ENCODE measurements at places on chromosomes 2 and 18.

DNA sequence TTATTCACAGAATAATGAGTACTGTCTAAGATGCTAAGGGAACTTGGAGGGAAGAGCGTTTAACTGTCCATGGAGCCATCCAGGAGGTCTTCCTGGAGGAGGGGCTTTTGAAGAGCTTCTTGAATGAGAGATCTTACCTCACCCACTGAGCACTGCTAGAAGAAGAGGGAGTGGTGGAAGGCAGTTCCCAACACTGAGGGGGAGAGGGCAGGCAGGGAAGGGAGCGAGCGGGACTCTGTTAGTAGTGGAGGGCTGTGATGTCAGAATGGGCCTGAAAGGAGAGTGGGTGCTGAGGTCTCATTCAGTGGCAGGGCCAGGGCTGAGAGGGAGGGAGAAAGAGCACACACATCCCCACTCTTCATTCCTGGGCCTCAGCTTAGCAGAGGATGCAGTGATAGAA lies 65.0 kb downstream of the NCK2 start:
- no peak for DNase-seq

- no peak for DNase-seq
Measured at GRCh38 chr18:22186484-22186971, 17.1 kb downstream of the GATA6 start.

- DNase-seq = no peak
Measured at GRCh38 chr2:47250586-47251403, 95.7 kb upstream of the STPG4 start.

DNA sequence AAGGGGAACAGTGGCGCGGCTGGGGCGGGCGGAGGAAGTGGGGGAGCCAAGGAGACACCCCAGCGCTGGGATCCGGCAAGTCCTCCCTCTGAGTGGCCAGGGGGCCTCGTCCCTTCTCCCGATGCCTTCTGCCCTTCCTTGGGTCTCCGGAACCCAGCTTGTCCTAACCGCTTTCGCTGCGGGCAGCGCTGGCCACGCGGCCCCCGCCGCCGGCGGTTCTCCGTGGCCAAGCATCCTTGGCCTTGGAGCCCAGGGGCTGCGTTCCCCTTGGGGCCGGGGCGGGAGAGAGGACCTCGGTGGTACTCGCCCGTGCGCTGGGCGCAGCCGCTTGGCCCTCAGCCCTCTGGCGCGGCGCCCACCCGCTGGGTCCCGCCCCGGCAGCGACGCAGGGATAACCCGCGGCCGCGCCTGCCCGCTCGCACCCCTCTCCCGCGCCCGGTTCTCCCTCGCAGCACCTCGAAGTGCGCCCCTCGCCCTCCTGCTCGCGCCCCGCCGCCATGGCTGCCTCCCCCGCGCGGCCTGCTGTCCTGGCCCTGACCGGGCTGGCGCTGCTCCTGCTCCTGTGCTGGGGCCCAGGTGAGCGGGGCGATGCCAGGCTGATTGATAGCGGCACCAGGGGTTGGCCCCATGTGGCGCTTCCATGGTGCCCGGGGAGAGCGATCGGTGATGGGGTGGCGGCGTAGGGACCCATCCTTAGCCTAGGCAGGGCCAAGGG lies 128.7 kb downstream of the UXS1 start:
- no peak for DNase-seq

DNA sequence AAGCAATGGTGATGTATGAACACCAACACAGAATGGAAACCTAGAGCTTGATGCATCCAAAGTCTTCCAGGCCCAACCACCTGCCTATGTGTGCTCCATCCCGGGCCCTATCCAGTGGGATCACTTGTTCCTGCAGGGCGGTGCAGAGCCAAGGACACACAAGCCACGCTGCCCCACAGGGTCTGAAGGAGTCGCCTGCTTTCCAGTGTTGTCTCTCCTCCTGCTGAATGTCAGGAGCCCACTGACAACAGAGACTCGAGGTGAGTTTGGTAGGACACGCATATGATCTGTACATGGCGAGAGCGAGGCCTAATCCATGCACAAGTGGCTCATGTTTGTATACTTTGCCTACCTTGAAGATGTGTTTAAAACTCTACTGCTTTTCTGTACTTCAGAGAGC lies 70.9 kb upstream of the FHL2 start:
- DNase-seq = no peak

DNA sequence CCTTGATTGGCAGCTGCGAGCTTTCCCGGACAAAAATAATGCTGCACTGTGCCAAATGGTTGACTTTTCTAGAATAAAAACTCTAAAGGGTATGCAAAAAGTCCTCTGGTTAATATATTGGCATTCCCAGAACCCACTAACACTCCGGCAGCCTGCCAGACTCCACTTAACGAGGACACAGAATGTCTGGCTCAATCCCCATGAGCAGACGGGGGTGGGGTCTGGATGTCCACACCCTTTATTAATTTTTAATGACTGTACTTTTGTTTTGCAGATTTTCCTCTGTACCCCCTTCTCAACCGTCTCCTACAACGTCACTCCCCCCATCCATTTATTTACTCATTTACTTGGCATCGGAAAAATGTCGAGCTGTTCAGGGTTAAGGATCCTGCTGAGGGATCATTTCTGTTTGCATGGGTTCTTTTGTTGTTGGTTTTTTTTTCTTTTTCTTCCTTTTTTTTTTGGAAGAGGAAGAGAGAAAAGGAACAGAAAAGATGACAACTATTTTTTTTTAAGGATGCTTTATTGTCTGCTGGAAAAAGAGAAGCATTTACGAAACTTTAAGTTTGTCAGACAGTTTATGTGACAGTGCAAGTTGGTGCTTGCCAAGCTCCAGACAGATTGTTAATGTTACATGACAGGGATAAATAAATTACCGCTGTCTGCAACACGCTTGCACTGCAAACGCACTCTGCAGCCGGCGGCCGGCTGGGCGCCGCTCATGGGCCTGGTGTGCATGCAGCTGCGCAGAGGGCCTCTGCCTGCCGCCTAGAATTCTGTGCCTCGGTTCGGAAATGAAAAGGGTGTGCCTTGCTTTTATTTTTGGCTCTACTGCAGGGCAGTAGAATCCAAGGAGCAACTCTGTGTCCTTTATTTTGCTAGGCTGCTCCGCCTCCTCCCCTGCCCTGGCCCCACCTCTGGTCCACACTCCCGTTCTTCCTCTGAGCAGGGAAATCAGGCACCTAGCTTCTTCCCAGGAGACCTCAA lies 3.6 kb downstream of the LDLRAD4 start:
- no peak for DNase-seq

- peak; percentile 55 for DNase-seq
Measured at GRCh38 chr2:55049043-55049820, 1.0 kb downstream of the RTN4 start.

DNA sequence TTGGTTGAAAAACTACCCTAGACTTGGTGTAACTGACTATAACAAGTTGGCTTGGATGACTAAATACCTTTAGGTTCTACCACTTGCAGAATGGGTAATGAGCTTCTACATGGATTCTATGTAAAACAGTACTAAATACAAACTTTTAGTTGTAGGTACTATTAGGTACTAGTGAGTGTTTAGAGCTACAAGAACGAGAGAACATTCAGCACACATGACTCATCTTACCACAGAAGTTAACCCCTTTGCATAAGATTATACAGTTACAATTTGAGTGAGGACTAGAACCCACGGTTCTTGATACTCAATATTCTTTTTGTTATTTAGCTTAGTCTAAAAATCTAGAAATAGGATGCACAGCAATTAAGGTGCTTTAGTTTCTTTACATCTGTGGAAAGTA lies 101.7 kb upstream of the TFCP2L1 start:
- no peak for DNase-seq

- DNase-seq = no peak
Measured at GRCh38 chr18:66560094-66560493, 43.8 kb downstream of the CDH19 start.

- no peak for DNase-seq
Measured at GRCh38 chr2:10355471-10356438, 53.1 kb downstream of the HPCAL1 start.

DNA sequence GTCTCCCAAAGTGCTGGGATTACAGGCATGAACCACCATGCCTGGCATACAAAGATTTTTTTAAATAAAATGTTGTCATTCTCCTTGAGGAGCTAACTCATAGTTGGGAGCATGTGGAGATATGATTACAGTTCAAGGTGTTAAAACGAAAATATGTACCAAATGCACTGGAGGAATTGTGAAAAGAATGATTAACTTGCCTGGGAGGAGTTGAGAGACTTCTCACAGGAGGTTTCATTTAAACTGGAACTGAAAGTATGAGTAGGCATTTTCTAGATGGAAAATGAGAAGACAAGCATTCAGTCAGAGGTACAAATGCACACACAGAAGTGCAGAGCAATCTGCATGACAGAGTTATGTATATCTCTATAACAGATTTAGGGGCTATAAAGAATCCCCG lies 126.6 kb upstream of the PDE1A start:
- DNase-seq = no peak

DNA sequence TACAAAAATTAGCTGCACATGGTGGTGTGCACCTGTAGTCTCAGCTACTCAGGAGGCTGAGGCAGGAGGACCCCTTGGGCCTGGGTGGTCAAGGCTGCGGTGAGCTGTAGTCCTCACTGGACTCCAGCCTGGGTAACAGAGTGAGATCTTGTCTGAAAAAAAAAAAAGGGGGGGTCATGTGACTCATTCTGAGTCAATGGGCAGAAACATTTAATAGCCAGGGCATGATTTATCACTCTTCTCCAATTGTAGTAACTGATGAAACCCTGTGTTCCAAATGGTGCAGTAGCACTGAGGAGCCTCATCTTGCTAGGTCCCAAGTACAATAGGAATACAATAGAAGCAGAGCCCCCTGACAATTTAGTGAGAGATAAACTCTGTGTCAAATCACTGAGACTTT lies 78.9 kb upstream of the CCDC68 start:
- DNase-seq = no peak

GRCh38 chr2:85888020-85888683 lies 638 bp downstream of the ST3GAL5 start:
- DNase-seq = peak; percentile 36

DNA sequence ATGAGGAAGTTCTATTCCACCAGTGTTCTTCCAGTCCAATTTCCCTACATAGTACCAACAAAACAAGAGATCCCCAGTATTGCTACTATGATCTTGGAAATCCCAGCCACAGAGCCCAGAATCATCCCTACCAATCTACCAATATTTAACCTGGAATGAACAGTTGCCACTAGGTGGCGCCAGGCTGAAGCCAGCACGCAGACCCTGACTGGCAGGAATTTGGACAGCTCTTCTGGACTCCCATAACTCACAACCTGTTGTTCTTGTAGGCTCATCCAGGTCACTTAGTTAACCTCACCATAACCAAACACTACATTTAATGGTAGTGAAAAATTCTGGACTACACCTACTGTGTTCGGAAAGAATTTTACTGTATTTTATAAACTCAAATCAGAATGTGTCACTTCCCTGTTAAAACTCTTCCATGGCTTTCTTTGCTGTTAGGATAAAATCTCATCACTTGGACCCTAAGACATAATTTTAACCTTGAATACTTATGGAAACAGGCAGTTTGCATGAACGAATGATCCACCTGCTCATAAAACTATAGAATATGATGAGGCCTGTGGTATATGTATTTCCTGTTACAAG lies 59.8 kb upstream of the SLC38A11 start:
- peak; percentile 43 for DNase-seq

GRCh38 chr2:120669121-120669952 lies 66.3 kb upstream of the GLI2 start:
- no peak for DNase-seq

DNA sequence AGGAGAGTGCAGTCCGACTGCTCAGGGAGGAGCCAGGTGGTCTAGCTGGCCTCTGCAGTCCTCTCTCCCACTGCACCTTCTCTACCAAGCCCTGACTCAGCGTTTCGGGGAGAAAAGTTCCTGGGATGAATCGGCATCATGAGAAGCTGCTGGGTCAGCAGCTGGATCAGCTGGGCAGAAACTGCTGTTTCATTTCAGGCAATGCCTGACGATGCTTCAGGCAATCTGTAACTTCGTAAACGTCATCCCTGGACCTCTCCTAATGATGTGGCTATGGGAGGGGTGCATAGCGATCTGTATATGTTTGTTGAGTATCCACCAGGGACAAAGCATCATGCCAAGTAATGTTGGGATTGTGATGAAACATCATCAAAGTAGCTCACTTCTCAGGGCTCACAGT lies 20.7 kb downstream of the LIPG start:
- no peak for DNase-seq

GRCh38 chr2:173782681-173783080 lies 182.5 kb downstream of the SP3 start:
- DNase-seq = no peak

DNA sequence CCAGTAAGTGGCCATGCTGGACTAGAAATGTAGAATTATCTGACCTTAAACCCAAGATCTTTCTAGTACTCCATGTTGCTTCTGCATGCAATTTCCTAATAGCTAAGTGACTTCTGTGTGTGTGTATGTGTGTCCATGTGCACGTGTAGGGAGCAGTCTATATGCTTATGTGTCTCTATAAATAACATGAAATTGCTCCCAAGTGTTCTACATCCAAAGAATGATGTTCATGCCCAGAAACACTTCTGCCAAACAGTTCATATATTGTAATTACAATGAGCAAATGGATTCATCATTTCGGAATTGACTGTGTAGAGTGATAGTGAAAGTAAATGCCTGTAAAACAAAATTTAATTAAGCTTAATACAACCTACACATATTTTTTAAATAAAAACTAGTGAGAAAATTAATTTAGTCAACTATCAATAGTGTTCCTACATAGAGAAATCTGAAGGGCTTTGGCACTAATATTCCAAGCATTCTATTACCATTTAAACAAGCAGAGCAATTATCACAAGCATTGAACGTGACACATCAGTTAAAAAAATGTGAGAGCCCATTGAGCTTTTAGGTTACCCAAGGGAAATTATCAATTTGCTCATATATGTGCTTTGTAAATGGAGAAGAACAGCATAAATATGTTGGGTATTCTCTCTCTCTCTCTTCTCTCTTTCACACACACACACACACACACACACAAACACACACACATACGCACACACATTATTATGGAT lies 1067.4 kb downstream of the CNTNAP5 start:
- DNase-seq = no peak

DNA sequence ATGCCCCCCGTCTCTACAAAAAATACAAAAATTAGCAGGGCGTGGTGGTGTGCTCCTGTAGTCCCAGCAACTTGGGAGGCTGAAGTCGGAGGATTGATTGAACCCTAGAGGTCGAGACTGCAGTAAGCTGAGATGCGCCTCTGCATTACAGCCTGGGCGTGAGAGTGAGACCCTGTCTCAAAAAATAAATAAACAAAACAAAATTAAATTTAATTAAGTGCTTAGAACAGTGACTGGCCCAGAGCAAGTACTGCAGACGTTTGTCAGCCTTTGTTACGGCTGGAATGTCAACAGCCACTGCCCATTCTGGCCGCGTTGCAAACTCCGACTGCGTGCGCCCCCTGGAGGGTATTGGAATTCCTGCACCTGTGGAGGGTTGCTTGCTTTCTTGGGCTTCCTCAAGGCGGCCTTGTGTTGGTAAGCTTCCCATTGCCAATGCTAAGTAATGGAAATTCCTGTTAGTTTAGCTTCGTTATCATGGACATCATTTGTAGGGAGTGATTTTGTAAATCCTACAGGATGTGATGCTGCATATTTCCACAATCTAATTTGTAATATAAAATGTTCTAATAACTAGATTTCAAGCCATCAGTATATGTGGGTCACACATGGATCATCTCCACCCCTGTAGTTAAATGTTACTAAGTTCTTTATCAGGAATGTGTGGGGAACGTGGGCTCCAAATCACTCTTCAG lies 15.9 kb upstream of the ATP6V1B1 start:
- DNase-seq = peak; percentile 65
